Hippocampal formation (tissue), 2 donors: ENCODE measurements at places on chromosomes 6 and 20.

DNA sequence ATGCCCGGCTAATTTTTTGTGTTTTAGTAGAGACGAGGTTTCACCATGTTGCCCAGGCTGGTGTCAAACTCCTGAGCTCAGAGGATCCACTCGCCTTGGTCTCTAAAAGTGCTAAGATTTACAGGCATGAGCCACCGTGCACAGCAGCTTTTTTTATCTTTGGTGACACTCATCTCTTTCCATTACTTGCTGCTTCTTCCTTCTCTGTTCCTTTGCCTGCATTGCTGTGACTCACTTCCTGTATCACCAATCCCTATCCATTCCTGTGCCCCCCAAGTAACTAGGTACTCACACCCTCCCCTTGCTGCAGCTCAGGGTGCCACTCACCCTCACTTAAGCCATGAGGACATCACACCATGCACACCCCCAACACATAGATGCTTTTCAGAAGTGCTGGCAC, 24.6 kb downstream of the KHDC1L start:
- no peak for DNase-seq

- no peak for DNase-seq
These were observed 73.7 kb downstream of the SMLR1 start for GRCh38 chr6:130900913-130901312.

DNA sequence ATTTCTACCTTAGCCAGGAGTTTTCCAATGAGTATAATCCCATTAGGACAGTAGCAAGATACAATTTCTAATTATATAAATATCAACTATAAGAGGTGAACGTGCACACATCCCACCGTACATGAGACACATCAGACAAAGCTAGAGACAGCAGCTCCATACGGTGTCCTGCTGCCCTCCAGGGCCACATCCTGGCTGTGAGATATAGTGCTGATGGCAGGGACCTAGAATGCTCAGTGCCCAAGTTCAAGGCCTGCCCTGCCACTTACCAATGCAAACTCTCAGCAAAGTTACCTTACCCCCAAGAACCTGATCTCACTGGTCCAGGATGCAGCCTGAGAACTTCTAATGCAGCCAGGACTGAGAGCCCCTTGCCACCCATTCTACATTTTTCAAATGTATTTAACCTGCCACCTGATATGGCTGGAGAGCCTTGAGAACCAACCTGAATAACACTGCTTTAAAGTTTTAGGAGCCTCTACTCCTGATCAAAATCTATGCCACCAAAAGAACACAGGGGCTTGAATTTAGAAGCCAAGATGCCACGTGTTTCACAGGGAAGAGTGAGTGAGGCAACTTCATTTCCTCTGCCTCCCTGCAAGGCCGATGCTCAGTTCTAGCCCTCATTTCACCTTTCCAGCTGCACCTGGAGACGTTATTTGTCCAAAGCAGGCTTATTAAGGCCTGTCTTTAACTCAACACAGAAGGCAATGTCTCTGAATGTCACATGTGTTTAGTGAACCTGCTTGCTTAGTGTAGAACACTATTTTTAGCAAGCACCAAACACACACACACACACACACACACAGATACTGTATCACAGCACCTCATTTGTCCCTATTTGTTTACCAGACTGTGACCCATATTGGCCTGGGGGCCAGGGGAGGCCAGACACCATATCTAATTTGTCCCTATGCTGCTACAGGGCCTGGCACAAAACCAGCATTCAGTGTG, 6.1 kb downstream of the NFATC2 start:
- no peak for DNase-seq

GRCh38 chr6:79762370-79762769, 131.2 kb downstream of the SH3BGRL2 start:
- no peak for DNase-seq

DNA sequence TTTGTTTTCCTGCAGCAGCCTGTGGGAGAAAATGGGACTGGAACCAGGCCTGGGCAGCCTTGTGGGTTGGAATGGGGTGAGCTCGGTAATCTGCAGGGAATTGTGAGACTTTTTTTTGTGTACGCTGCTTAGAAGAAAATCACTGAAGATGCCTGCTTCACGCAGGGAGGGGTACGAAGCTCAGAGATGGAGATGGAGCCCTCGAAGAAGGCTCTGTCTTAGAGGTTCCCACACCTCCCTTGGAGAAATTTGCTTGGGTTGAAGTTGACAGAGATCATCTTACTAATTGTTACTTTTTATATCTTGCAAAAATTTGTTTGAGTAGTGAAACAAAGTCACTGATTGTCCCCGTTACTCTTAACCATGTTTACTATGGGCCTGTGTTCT, 894 bp downstream of the PYGB start:
- DNase-seq, result peak; percentile 61

DNA sequence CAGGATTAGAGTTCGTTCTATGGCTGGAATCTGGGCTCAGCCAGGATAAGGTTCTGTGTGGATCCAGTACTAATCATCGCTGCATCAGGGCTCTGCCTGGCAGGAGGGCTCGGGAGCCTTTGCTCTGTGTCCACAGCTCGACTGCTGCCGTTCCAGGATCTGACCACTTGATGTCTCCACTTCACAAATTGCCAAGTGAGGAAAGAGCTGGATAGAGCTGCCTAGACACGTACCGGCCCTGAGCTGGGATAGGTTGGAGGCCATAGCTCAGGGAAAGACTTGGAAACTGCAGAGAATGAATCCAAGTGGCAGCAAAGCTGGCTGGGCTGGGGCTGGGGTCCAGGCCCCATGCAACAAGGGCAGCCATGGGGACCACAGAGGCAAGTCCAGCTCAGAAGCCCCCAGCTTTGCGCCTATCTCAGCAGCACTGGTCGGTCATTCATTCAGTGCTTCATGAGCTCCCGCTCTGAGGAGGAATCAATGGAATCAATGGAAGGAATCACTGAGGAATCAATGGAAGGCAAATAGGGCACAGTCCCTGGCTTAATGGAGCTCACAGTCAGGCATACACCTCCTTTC, 38.0 kb upstream of the TOP1 start:
- DNase-seq, result peak; percentile 79
